ENCODE measurements at places on chromosomes 1 and 21.

DNA sequence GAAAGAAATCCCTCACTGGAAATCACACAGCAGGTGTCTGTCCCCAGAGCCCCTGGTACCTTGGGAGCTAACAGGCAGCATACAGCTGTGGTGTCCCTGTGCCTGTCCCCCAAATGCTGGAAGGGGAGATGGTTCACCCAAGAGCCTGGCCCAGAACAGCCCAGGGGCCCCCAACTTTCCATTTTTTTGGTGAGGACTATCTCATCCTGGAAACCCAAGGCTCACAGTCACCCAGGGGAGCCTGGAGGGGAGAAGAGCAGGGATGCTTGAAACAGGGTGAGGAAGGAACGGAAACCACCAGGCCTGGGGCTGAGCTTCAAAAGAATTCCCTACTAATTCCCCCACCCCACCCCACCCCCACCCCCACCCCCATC is 3.6 kb downstream of the SDC3 start:
- no peak for ATAC-seq

DNA sequence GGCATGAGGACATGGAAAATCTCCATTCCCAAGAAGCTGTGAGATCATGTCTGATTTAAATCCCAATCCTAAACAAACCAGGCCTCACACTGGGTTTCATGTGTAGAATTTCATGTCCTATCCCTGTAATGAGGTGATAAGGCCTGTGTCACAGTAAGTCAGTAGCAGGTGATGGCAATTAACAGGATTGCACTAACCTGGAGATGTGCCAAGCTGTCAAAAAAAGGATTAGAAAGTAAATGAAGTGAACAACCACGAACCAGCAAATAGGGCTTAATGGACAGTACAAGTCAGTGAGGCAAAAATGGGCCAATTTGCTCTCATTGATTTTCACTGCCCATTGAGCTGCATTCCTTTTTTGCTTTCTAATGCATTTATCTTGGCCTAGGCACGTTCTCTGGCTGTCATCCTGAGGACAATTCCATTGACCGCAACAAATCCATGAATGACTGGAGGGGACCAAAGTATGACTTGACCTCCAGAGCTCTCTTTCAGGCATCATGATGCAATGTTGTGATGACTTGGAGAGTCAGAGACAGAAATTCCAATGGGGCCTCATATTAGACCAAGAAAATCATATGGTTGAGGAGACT is 673.6 kb upstream of the ADGRL2 start:
- ATAC-seq, result no peak

- ATAC-seq, result peak; percentile 70
These were observed 39.6 kb upstream of the LDLRAP1 start for GRCh38 chr1:25503551-25504426.

GRCh38 chr1:35615440-35615839 is 25.9 kb downstream of the PSMB2 start:
- ATAC-seq, result no peak

GRCh38 chr1:64864018-64864940 is 102.1 kb downstream of the JAK1 start:
- ATAC-seq, result no peak

DNA sequence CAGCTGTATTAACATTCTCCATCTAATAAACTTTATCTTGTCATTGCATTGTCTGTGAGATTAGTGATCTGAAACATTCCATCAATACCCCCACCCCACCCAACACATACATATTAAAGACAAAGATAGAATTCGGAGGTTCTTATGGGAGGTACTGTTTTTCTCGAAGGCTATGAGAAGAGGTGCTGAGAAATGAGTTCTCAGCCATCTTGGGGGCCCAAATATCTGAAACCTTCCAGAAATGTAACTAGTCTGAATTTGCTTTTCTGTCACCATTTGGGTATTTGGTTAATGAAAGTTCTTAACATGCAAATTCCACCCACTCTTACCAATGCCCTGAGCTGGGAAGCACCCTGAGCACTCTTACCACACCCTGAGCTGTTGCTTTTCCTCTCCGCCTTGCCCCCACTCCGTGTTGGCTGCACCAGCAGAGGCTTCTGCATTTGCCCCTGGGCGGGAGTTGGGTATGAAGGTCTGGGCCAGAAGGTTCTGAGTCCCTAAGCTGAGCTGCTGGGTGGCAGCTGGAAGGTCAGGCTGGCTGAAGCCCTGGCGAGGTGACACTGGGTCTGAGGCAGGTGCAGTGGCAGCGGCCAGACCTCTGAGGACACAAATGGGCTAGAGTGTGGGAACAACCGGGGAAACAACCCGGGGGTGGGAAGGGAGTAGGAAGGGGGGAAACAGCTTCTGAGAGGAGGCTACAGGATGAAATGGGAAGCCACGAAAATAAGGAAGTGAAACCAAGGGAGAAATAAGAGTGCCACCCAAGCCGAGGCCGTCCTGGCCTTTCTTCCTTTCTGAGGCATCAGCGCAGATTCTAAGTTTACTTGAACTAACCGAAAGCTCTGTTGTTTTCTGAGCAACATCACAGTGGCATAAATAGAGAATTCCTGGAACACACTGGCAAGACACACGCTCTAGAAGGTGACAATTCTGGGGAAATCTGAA is 26.3 kb upstream of the IER5 start:
- ATAC-seq, result peak; percentile 11

GRCh38 chr1:225823811-225824261 is 13.9 kb downstream of the EPHX1 start:
- ATAC-seq, result no peak

DNA sequence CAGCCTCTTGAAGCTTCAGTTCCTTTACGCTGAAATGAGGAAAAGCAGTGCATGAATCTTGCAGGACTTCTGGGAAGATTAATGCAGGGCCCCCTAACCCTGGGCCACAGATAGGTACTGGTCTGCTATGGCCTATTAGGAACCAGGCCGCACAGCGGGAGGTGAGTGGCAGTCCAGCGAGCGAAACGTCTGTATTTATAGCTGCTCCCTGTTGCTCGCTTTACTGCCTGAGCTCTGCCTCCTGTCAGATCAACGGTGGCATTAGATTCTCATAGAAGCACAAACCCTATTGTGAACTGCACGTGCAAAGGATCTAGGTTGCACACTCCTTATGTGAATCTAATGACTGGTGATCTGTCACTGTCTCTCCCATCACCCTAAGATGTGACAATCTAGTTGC is 130.2 kb downstream of the CHRM3 start:
- no peak for ATAC-seq

GRCh38 chr1:20399196-20399595 is 86.8 kb downstream of the CAMK2N1 start:
- no peak for ATAC-seq

- no peak for ATAC-seq
These were observed 133.3 kb upstream of the COA6 start for GRCh38 chr1:234239936-234240335.

GRCh38 chr1:101360506-101360905 is 123.7 kb downstream of the S1PR1 start:
- no peak for ATAC-seq

GRCh38 chr21:37087188-37087587 is 14.1 kb downstream of the TTC3 start:
- ATAC-seq, result peak; percentile 76

DNA sequence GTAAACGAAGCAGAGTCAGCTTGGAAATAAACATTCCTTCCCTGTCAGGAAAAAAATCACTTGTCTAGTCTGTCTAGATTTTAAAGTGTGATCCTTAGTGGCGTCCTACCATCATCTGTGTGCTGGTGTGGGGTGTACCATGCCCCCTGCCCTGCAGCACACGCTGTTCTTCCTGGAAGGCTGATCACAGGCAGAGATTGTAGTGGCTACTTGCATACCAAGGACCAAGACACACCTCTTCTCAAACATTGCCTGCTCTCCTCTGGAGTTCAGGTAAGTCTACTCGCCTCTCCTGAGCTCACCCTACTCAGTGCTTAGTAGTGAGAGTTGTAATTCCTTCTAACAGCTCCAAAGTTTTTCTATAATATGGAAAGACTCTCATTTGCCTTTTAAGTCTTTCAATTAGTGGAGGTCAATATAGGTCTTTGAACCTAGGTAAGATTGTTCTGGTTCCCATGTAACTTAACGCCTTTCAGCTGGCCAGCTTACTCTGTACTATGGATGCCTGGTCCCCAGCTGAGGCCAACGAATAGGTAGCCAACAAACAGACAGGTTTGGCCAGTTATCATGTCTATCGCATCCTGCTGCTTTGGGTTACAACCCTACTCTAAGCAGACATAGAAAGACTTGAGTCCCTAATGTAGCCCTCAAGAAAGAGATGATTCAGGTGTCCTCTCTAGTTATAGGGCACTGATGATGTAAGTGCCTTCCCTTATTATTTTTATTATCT is 55.4 kb downstream of the XCL1 start:
- ATAC-seq, result no peak

- ATAC-seq, result no peak
These were observed 233.1 kb downstream of the PAPPA2 start for GRCh38 chr1:176696109-176696508.

- ATAC-seq, result no peak
These were observed 18.1 kb downstream of the CCDC185 start for GRCh38 chr1:223411309-223411708.

DNA sequence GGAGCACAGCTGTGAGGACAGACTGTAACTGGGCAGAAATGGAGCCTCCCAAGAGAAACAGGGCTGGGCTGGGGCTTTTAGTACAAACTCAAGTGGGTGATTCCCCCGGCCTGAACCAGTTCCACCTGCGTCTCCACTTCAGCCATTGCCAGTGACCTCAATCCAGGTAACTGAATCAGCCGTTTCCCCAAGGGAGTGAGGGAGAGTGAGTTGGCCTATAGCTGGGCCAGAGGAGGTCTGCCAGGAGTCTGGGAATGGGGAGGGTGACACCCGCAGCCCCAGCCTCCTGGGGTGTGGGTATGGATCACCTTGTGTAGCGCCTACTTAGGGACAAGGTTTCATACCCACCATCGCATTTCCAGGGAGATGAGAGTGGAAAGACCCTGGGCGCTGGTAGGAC is 8.5 kb downstream of the SLC26A9 start:
- no peak for ATAC-seq

DNA sequence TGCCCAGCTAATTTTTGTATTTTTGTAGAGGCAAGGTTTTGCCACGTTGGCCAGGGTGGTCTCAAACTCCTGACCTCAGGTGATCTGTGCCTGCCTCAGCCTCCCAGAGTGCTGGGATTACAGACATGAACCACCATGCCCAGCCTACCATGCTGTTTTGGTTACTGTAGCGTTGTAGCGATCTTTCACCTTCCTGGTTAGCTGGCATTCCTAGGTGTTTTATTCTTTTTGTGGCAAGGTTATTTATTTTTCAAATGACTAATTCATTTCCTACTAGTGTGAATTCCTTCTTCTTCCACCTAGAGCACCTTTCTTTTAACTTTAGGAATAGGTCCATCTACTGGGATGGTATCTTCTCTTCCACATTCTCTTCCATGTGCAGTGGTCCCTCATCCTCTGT is 29.3 kb downstream of the TMEM200B start:
- ATAC-seq, result no peak

Data from SK-N-SH treated with all-trans-retinoic acid at 6 μM for 48 hours (cell line).